ENCODE measurements at places on chromosomes 11 and 22.

- no peak for DNase-seq
These were observed 18.2 kb downstream of the INCENP start for GRCh38 chr11:62142043-62142375.

DNA sequence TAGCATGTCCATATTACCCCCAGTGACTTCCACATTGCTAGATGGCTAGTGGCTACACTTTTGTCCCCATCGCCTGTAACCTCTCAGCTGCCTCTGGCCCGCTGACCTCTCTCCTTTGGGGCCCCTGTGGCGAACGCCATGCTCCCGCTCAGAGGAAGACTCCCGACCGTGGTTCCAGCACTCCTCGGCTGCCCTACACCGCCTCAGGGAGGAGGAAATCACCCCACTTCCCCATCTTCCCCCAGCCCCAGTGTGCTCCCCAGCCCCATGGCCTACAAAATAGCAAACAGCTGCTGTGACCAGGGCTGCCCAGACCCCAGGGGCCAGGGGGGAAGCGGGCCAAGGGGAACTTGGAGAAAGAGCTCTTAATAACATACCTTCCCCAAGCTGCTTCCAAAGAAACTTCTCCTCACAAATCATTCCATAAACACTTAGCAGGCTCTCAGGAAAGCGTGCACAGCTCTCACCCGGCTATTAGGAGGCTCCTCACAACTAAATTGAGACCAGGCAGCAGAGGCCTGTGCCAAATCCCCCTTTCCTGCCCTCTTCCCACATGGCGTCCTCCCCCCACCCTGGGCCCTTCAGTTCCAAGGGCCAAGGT, 63.5 kb upstream of the WNT11 start:
- DNase-seq = no peak

GRCh38 chr11:10397226-10397987, 57.7 kb upstream of the AMPD3 start:
- DNase-seq = no peak

GRCh38 chr11:33514079-33514925, 186.3 kb downstream of the C11orf91 start:
- DNase-seq = no peak

DNA sequence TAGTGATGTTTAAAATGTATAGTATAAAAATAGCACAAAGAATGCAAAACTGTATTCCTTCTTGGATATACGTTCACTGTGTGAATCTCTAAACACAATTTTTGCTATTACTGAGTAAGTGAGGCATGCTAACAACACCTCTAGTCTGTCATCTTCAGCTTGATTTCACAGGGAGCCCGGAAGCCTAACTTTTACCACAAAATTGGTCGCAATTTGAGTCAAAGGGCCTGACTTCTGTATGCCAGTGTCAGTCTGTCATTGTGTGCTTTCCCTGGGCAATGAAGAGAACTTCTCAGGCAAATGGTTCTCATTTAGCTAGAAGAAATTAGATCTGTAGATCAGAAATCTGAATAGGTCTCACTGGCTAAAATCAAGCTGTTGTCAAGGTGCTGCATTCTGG, 1059.5 kb downstream of the FAM181B start:
- DNase-seq = no peak

GRCh38 chr11:37946155-37946766, 1348.2 kb upstream of the RAG2 start:
- peak; percentile 9 for DNase-seq

- DNase-seq = no peak
These were observed 436.4 kb upstream of the CCDC90B start for GRCh38 chr11:83722392-83723119.

GRCh38 chr11:4441515-4441914, 7.6 kb upstream of the OR52K2 start:
- no peak for DNase-seq

GRCh38 chr22:37505989-37506388, 13.2 kb downstream of the CARD10 start:
- no peak for DNase-seq

DNA sequence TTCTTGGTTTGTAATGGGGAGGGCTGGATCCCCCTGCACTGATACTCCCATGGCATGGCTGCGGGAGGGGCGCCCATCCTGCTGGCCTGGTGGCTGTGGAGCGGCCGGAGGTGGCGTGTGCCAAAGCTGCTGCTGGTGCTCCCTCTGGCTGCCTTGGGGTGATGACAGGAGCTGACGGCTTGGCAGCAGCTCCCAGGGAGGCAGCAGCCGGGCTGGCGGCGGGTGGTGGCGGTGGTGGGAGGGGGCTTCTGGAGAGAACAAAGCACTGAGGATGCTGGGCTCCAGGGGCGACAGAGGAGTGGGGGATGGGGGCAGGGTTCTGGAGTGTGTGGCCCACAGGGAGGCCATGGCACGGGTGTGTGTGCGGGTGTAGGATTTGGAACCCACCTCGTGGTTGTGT, 11.4 kb upstream of the MPPED1 start:
- no peak for DNase-seq

DNA sequence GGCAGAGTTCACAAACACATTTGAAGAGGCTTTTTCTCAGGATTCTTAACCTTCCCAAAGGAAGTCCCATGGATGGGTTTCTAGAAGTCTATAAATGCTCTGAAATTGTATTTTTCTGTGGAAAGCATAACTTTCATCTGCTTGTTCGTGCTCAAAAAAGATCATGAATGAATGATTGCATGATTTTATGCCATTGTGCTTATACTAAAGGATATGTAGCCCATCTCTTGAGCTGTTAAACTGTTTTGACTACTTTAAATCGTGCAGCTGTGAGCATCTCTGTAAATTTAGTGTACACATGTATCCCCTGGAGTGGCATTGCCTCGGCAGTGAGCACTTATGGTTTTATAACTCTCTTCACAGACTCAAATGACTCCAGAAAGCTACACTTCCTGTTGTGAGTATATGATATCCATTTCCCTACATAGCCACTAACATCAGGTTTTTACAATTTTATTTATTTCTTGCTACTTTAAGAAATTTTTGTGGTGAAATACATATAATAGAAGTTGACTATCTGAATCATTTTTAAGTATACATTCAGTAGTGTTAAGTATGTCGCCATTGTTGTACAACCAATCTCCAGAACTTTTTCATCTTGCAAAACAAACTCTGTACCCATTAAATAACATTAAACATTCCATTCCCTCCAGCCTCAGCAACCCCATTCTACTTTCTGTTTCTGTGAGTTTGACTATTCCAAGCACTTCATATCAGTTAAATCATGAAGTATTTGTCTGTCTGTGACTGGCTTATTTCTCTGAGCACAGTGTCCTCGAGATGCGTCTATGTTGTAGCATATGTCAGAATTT, 8.0 kb downstream of the NEAT1 start:
- DNase-seq = peak; percentile 56

DNA sequence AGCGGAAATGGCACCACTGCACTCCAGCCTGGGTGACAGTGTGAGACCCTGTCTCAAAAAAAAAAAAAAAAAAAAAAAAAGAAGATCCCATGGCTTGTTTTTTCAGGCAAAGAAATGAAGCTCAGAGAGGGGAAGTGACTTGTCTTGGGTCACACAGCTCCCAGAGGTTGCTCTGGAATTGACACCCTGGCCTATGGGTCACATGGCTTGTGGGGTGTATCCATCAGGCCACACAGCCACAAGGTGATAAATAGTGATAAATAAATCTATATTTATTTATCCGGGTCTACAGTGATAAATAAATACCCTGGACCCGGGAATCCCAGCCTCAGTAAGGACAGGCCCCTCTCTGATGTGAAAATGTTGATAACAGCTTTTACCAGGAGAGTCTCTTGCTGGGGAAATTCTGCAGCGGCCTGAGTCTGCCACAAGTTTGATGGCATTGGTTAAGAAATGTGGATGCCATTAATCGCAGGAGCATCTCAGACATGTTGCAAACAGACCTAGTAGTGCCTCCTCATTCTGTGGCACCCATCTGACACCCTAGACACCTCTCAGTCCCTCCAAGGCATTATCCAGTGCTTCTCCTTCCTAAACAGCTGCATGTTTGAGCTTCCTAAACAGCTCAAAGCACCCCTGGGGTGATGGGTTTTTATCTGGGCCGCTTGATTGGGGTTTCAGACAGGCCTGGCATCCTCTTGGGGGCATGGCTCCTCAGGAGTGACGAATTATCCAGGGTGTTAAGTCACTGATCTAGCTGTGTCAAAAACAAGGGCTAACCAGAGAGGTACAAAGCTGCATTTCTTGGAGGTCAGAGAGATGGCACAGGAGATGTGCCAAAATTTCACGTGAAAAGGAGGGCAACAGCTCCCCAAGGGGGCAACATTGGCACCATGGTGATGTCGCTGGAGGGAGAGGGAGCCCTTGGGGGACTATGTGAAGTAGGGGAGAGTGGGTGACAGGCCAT, 1.9 kb upstream of the EMID1 start:
- no peak for DNase-seq

DNA sequence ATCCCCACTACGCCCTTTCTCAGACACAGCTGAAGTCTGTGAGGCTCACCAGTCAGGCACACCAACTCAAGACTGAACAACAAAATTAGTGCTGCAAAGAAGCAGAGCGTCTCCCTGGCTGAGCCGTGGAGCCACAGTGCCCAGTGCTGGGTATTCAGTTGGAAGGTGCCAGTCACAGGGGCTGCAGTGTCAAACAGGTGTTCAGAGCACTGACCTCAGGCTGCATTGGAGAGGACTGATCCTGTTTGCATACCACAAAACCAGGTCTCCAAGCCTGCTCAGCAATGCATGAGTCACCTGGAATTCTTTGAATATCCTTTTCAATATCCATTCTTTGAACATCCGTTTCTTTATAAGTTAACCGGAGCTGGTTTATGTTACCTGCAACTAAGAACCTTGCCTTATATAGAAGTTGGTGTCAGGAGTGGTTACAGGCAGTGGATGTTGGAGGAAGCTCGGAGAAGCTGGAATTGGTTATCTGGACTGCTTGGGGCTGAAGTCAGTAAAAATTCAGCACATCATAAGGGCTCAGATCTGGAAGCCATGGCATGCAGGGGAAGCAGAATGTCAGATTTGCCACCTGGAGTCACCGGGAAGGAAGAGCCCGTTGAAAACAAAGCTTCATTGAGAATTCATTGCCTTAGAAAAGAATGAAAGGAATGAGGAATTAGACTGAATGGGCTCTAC, 30.3 kb downstream of the PDGFB start:
- DNase-seq = peak; percentile 47

DNA sequence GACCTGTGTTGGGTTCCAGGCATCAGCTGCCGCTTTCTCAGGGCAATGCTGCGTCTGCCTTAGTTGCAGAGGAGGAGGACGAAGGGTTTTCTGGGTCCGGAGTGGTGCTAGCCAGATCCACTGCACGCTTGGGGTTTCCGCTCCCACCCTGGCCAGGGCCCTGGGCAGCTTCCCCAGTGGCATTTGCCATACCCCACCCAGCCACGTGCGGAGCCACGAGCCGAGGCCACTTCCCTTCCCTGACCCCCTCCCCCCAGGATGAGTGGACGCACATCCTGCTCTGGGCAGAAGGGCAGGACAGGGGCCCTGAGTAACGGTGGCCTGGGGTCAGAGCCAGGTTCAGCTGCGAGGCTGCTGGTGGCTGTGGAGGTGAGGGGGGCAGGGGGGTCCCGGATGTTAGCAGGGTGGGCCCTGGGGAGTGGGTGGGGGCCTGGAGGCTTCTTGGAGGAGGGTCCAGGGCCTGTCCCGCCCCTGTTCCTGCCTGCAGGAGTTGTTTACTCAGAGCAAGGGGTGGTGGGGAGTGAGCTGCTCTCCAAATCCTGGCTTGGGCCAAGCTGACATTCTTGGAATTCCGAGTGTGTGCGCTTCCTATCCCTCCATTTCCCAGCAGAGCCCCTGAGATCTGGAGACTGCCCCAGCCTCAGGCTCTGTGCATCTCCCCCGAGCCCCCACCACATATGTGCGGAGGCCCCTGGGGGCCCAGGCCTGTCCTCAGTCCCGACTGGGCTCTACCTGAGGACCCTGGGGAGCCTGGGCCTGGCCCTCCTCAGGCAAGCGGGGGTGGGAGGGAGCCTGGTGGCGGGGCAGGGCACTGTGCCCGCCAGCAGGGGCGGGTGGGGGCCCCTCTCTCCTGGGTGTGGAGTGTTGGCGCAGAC, 1.4 kb downstream of the TSPAN4 start:
- DNase-seq = peak; percentile 88

- no peak for DNase-seq
These were observed 883.3 kb upstream of the CNTN5 start for GRCh38 chr11:98137437-98137836.

- DNase-seq = no peak
These were observed 66.7 kb downstream of the MYEOV start for GRCh38 chr11:69360606-69361005.

DNA sequence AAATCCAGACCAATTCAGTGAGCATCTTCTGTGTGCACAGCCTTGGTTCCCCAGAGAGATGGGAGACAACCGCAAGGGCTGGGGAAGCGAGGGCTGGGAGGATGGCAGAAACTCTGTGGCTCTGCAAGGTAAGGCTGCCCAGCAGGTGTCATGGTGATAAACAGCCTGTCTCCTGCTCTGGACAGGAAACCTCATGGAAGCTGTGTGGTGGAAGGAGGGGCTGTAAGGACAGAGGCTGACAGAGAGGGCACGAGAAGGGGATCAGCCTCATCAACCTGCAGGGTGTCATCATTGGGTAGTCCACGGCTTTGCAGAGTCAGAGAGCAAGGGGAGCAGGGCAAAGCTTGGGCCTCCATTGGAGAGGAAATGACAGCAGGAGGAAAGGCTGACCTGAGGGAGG, 138.4 kb upstream of the CADM1 start:
- no peak for DNase-seq

GRCh38 chr11:44880511-44880910, 70.2 kb downstream of the TP53I11 start:
- DNase-seq = no peak
